CD4-positive, alpha-beta T cell treated with Interleukin-12 subunit alpha and Interleukin-12 subunit beta, for 1 hour (primary cell): ENCODE measurements at places on chromosomes 12 and 14.

- DNase-seq, result peak; percentile 4
These were observed 30.3 kb downstream of the PPP2R5E start for GRCh38 chr14:63512861-63513260.

DNA sequence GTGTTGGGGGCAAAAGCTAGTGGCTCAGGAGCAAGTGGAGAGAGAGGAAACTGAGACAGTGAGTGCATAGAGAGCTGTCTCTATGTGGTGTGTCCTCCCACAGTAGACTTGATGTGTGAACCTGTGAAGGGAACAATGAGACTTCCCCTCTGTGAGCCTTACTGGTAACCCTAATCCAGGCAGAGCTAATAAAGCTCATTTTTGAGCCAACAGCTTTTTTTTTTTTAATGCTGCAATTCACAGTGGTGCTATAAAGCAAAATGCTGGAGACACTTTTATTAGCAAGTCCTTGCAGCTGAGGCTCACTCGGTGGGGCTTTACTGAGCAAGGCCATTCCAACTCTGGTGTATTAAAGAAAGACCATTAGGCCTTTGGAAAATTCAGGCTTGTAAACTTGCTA is 26.9 kb downstream of the FBXW8 start:
- DNase-seq, result no peak

- no peak for DNase-seq
These were observed 9.3 kb downstream of the DGLUCY start for GRCh38 chr14:91123201-91123600.

GRCh38 chr12:38431921-38432320 is 115.3 kb downstream of the ALG10B start:
- DNase-seq, result no peak

- no peak for DNase-seq
These were observed 25.0 kb downstream of the SLC25A21 start for GRCh38 chr14:37147310-37147880.

DNA sequence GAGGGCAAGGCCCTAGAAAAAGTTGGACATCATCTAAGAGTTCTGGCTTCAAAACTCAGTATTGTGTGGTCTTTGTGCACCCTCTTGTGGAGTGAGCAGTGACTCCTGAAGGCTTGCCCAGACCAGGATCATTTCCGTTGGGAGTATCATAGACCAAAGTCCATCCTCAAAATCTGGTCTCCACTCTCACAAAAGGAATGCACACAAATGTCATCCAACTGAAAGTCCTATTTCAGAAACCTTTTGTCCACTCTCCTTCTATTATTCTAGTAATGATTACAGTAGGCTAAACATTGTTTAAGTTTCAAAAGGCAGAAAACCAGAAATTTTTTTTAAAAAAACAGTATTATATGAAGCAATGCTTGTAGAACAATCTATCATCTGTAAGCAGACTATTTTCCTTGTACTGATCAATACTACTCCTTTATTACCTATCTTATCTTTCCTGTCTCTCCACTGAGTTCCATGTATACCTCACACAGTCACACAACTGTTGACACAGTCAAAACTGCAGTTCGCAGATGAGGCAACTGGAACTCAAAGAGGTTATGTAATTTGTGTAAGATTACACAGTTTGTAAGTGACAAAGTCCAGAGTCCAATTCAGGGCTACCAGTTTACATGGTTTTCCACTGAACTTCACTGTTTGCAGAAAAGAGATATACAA is 41.4 kb downstream of the COX16 start:
- no peak for DNase-seq

DNA sequence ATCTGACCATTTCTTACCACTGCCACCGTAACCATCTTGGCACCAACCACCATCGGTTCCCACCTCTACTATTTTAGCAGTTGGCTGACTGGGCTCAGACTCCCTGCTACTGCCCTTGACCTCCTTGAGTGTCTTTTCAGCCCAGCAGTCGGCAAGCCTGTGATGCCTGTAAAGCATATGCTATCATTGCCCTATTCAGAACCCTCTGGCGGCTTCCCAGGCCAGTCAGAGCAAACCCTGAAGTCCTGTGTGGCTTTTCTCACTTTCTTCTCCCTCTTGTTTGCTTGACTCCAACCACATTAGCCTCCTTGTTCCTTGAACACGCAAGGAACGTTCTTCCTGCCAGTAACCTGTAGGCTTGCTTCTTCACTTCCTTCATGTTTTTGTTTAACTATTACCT is 6.2 kb downstream of the IRAK3 start:
- no peak for DNase-seq

DNA sequence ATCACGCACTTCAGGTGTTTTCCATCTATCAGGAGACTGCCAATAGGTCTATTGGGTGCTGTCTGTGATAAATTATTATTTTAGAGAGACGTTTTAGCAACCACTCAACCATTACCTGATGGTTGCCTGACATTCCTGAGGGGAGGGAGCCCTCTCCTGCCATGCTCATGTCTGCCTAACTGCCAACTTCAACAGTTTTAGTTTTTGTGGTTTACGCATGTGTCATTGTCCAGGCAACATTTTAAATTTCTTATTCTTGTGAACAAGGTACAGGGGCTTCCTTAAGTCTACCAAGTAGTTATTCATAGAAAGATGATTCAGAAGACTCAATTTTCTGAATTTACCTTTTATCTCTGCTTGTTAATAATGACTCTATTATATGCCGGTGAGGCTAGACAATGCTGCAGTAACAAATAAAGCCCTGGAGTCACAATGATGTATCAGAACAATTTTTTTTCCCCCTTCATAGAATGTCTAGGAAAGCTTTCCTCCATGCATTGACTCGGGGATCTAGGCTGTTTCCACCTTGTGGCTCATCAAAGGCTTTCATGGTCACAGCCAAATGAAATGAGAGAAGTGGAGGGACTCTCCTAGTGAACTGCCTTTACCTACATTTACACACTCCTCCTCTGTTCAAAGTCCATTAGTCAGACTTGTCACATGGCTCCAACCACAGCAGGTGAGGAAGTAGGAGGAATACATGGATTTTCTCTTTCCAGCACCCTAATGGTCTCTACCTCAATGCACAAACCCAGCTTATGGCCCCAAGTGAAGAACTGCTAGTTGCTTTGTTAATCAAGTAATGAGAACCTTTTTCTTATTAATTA is 225.8 kb downstream of the CRADD start:
- no peak for DNase-seq

- no peak for DNase-seq
These were observed 1098.8 kb downstream of the TMEM121 start for GRCh38 chr14:106625186-106625585.

GRCh38 chr14:104109731-104110361 is 24.3 kb downstream of the ASPG start:
- no peak for DNase-seq

- DNase-seq, result no peak
These were observed 184.5 kb downstream of the AKAP6 start for GRCh38 chr14:32513571-32514009.

- DNase-seq, result no peak
These were observed 403.1 kb downstream of the C12orf75 start for GRCh38 chr12:105733579-105733978.

DNA sequence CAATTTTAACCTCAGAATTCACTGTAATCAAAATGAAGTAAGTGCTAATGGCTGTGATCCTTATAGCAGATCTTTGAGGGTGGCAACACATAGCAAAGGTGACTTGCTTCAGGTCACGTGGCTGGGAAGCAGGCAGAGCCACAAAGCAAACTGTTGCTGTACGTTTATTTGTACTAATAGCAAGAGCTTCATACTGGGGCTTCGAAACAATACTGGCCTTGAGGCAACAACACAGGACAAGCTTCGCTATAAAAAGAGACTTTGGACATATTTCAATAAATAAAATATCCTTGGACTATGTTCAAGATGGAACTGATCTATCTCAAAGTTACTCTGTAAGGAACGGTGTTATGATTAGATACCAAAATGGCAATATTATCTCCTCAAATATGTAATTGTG is 44.6 kb downstream of the MSRB3 start:
- no peak for DNase-seq

- DNase-seq, result no peak
These were observed 78.3 kb upstream of the METAP2 start for GRCh38 chr12:95395696-95396095.

DNA sequence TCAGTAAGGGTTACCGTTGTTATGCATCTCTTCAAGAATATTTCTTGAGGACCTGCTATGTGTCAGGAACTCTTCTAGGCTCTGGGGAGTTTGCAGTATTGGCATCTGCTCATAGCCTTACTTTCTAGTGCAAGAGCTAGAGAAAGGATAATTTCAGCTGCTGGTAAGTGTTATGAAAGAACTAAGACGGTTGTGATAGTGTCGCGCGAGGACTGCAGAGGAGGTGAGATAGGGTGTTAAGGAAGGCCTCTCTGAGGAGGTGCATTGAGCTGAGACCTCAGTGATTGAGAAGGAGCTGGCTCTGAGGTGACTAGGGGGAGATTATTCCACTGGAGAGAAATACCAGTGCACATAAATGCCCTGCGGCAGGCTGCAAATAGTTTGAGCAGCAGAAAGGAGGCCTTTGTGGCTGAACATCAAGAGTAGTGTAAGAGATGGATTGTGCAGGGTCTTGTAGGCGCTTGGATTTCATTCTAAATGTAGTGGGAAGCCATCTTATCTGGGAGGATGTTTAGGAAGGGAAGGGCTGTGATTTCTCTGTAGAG is 824 bp downstream of the DDX55 start:
- DNase-seq, result no peak

DNA sequence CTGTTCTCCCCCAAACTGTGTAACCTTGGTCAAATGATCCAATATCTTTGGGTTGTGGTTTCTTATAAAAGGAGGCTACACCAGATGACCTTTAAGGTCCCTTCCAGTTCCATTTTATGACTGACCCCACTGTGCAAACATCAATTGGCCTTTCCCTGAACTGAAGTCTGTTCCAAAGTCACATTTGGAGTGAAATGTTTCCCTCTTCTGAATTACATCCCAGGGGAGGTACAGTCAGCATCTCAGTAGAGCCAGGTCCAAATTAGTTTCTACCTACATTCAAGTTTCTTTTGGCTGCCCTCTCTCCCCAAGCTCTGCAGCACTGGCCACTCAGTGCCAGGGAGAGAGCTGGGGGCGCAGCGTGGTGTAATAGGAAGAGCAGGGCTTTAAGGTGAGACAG is 34.4 kb downstream of the LIMA1 start:
- DNase-seq, result no peak

DNA sequence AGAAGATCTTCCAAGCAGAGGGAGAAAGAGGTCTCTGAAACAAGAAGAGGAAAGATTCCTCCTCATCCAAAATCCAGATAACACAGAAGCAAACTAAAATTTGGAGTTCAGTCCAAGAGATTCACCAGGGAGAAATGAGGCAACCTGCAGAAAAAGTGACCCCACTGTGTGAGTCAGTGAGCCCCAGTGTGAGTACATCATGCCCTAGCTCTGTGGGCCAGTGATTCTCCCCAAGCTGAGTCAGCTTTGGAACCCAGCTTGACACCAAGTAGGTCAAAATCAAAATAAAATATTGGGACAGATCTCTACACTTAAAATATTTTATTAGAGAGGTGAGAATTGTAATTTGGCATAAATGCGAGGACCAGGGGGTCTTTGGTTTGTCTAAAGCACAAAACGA is 17.2 kb downstream of the CLEC2B start:
- no peak for DNase-seq

GRCh38 chr12:105862163-105862821 is 276.5 kb downstream of the NUAK1 start:
- no peak for DNase-seq

DNA sequence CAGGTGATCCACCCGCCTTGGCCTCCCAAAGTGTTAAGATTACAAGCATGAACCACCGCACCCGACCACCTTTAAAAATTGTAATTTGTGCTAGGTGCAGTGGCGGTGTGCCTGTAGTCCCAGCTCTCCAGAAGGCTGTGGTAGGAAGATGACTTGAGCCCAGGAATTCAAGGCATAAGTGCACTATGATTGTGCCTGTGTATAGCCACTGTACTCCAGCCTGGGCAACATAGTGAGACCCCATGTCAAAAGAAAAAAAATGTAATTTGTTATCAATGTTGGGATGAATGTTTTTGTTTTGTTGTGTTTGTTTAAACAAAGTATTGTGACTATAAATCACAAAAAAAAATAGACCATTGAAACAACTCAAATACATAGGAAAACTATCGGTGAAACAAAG is 43.1 kb upstream of the NAP1L1 start:
- no peak for DNase-seq

DNA sequence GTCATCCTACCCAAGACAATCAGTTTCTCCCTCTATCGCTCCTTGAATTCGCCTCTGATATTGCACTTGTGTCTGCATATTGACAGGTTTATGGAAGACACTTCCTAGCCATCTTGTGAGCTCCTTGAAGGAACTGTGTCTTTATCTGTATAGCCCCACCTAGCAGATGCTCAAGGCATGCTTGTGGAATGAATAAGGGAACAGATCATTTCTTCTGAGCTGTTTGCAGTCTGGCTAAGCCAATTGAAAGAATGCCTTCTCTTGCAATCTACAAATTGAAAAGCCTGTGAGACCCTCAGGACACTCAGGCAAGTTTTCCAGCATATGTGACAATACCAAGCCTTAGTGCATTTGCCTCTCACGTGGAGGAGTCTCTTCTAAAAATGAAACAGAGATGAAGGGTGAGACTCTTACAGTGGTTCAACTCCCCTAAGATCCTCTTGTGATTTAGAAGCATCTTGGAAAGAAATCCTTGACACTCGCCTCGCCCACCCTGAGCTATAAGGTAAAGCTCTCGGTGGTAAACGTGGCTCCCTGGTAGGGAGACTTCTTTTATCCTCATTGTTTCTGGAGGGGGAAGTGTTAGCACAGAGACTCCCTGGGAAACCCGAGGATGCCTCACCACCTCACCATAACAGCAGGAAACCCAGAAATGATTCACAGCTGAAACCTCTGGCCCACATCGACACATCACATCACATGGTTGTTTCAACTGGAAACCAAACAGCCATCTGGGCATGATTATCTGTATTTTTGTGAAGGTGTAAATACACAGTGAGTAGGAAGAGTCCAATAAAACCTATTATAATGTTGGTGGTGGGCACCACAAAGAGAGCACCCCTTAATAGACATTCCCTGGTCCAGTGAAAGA is 112.3 kb upstream of the BCL2L14 start:
- DNase-seq, result no peak

- no peak for DNase-seq
These were observed 467.8 kb downstream of the NRXN3 start for GRCh38 chr14:78637908-78638475.

- DNase-seq, result no peak
These were observed 23.0 kb upstream of the TTC7B start for GRCh38 chr14:90839024-90839888.

- no peak for DNase-seq
These were observed 17.0 kb upstream of the NUDT4 start for GRCh38 chr12:93360688-93361087.

DNA sequence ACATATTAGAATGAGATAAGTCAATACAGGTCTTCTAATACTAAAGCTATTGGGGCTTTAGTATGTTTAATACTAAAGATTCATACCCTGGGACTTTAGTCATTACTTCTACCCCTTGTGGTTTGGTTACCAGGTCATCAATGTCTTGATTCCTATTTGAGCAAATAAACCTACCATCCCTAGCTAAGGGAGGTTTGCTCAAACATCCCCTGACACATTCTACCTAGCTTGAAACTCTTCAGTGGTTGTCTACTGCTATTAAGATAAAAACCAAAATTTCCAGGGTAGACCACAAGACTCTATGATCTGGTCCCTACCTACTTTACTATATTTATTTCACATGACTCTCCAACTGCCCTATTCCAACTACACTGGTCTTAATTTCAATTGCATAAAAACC is 7.3 kb upstream of the C2CD5 start:
- DNase-seq, result no peak

GRCh38 chr14:41476526-41476925 is 130.2 kb upstream of the LRFN5 start:
- no peak for DNase-seq
